Stimulated activated CD4-positive, alpha-beta T cell treated with anti-CD3 and anti-CD28 coated beads, Interleukin-12 subunit alpha, Interleukin-12 subunit beta, amount 100 ng/mL, for 24 hours (primary cell): ENCODE measurements at places on chromosomes 7 and 10.

- DNase-seq = no peak
Measured at GRCh38 chr10:26205223-26205622, 11.4 kb upstream of the GAD2 start.

DNA sequence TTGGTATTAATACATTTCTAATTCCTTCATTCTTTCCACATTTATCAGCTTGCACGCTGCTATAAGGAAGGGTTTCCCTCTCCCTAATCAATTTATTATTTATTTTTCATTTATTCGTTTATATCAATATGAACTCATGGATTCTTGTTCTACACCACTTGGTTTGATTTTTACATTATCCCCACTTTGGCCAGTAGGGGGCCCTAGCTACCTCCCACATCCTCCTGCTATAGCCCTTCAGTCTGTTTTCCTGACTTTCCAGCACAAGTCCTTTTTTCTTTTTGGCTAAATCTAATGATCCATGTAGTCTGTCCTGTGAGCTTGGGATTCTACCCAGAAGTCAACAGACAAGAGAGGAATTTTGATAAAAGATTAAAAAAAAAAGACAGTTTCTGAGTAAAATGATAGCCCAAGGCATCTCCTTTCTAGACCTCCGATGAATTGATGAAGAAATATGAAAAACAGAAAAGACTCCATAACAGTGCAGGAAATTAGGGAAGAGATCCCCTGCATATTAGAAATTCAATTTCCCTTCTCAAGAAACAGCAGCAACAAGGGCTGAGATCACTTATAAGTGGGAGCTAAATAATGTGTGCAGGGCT lies 47.7 kb downstream of the LYZL2 start:
- no peak for DNase-seq

DNA sequence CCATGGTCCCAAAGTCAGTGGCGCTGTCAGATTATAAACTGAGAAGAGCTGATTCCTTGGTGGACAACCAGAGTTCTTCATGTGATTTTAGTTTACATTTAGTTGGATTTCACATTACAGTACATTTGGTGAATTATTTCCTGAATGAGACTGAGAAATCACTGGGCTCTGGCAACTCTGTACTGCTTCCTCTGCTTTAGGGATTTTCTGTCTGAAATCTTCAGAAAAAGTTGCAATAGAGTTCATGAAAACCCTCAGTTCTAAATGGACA lies 242.6 kb downstream of the BICC1 start:
- no peak for DNase-seq

- DNase-seq = no peak
Measured at GRCh38 chr7:80136261-80137055, 1.8 kb downstream of the GNAI1 start.

- no peak for DNase-seq
Measured at GRCh38 chr10:90179696-90180407, 478.5 kb downstream of the KIF20B start.

DNA sequence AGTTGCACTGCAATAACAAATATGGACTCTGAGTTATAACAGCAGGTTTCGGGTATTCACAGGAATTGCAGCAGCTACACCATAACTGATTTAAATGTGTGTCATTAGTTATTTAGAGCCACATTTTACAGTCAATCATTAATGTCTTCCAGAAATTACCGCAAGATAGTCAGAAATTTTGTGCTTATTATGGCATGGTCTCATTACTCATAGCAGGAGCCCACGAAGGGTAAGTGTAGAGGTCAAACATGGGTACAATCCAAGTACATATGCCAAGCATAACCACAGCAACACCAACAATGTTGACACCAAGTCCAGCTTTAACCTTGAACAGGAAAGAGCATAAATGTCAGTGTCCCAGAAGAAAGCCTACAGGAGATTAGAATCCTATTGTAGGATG lies 84.4 kb downstream of the SLC13A1 start:
- DNase-seq = no peak

DNA sequence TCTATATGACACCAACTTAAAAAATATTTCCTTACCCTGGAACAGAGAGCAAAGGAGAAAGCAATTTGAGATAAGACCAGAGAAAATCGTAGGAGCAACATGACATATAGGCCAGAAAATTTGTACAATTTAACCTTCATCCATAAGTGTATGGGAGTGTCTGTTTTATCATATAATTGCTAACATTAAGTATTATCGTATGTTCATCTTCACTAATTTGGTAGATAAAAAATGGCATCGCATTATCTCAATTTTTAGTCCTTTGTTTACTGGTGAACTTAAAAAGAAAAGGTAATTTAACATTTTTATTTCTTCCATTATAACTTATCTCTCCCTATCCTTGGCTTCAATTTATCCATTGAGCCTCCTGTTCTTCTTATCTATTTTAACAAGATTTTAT lies 873.4 kb downstream of the KCNMA1 start:
- no peak for DNase-seq

DNA sequence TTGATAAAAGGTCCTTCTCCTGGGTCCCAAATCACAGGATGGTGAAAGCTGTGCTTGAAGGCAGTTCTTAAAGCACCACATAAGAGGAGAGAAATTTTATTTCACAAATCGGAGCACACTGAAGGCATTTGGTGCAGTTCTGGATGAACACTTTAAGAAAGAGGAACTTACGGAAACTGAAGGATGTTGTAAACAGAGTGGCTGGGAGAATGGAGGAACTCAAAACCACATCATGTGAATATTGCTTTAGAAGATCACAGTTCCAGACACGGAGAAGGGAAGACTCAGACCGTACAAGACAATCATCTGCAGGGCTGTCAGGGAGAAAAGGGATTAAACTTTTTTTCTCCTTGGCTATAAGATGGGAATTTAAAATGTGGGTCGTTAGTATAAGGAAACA lies 9.0 kb upstream of the GPR141 start:
- no peak for DNase-seq
